H1 (cell line): ENCODE measurements at places on chromosomes 6 and 20.
A peak's percentile ranks its signal among the peaks of the same experiment; 100 is the strongest.

GRCh38 chr6:133701633-133702331 lies 187.1 kb upstream of the TCF21 start:
- no peak for DNase-seq

GRCh38 chr20:30486103-30486478 lies 771.4 kb upstream of the DEFB115 start:
- peak; percentile 26 for DNase-seq

- DNase-seq, result no peak
Observed at GRCh38 chr20:6164421-6165341, 41.9 kb upstream of the FERMT1 start.

DNA sequence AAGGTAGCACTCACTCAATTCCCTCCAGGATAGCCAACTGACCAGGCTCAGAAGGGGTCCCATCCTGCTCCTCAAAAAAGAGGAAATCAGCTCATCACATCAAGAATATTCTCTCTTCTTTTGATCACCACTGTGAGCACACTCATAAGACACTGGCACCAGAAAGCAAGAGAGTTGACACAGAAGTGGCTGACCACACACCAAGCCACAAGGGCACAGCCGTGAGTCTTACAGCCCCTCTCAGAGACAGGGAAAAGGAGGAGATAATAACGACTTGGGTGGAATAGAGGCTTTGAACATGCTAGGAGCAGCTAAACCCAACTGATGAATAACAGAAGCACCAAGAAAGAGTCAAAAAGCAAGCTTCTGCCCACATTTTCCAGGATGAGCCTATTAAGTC lies 249.1 kb upstream of the PREP start:
- no peak for DNase-seq

GRCh38 chr20:11686820-11687543 lies 230.7 kb upstream of the BTBD3 start:
- DNase-seq, result no peak

DNA sequence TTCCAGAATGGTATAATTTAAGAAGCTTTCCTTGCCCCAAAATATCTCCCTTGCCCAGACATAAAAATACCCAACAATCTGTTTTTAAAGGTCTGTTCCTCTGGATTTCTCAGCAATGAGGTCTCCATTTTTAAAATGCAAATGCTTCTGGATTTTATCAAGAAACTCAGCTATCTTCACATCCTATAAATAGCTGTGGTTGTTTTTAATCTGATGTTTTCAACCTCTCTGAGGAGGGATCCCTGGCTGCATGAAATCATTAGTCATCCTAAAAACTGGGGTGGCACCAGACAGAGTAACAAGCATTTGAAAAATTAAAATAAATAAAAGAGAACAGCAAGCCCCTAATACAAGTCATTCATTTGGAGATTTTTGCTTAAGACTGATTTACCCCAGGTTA lies 168.5 kb upstream of the ID4 start:
- DNase-seq, result no peak

- no peak for DNase-seq
Observed at GRCh38 chr6:33384581-33385020, 7.0 kb upstream of the KIFC1 start.

DNA sequence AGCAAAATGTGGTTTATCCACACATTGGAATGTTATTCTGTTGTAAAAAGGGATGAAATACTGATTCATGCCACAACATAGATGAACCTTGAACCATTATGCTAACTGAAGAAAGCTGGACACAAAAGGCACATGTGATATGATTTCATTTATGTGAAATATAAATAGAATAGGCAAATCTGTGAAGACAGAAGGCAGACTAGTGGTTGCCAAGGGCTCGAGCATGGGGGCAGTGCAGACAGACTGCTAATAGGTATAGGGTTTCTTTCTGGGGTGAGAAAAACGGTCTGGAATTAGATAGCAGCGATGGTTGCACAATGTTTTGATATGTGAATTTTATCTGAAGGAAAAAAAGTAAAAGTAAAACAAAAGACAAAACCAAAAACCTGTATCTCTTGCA lies 54.6 kb upstream of the FNDC1 start:
- DNase-seq, result no peak

DNA sequence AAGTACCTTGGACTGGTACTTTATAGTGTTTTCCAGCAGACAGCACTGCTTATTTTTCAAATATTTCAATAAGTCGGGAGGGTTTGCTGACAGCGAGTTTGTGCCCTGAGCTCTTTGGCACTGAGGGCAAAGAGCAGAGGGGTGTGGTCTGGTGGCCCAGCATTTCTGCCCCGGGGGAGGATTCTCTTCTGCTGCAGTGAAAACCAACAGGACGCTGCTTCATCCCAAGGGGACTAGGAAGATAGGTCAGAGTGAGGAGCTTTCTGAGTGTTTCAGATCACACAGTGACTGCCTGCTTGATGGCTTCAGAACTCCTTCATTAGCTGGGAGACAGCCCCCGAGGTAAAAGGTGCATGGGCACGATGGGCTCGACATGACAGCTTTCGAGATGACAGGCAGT lies 8.6 kb downstream of the ULBP2 start:
- peak; percentile 31 for DNase-seq

- DNase-seq, result no peak
Observed at GRCh38 chr6:151962246-151962846, 154.9 kb downstream of the ESR1 start.

- peak; percentile 68 for DNase-seq
Observed at GRCh38 chr6:26097268-26097875, 10.1 kb downstream of the HFE start.

DNA sequence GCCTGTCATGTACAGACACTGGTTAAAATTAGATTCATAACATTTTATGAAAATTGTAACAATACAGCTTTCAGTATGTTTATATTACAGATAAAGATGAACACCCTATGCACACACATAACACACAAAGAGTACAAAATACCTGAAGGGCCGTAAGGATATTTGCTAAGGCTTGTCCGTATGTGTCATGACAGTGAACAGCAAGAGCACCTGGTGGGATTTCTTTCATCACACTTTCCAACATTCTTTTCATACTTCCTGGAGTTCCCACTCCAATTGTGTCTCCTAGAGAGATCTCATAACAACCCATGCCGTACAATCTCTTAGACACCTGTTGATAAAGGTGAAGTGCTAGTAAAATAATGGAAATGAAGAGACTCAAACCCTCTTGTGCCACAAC lies 83.7 kb downstream of the HMGCLL1 start:
- DNase-seq, result no peak

- no peak for DNase-seq
Observed at GRCh38 chr6:138499303-138500018, at the start of gene NHSL1. TSS of gene NHSL1 (minus strand) at chr6:138499494. CDS start at chr6:138499290, 204 bp downstream.

DNA sequence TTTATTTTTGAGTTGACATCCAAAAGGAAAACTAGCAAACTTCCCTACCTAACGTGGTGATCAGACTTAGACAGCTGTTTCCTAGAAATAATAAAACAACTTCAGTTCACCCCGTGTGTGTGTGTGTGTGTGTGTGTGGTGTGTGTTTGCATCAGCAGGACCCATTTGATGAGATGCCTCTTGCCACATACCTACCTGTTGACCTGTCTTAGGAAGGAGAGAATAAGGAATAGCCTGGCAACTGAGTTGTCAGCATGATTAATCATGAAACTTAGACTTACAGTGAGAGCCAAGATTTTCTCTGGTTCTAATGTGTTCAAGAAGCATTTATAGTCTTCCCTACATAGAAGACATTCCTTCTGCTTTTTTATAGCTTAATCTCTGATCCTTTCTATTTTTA lies 16.1 kb upstream of the PBOV1 start:
- DNase-seq, result no peak

DNA sequence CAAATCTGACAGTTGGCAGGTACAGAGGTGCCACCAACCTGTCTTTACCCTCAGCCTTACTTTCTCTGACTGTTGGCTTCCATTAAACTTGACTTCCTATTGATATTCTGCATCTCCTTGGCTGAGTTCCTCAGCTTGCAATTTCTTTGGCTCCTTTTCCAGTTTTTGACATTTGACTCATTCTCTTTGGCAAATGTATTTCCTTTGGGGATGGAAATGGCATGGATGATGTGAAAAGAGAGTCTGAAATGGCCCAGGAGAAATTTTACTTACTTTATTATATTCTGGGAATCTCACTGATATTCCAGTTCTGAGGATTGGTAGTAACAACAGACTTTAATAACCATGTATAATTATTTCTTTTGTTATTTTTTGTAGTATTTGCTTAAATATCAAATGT lies 255.2 kb downstream of the CD109 start:
- no peak for DNase-seq

- DNase-seq, result no peak
Observed at GRCh38 chr6:119612911-119613381, 263.4 kb upstream of the MAN1A1 start.

DNA sequence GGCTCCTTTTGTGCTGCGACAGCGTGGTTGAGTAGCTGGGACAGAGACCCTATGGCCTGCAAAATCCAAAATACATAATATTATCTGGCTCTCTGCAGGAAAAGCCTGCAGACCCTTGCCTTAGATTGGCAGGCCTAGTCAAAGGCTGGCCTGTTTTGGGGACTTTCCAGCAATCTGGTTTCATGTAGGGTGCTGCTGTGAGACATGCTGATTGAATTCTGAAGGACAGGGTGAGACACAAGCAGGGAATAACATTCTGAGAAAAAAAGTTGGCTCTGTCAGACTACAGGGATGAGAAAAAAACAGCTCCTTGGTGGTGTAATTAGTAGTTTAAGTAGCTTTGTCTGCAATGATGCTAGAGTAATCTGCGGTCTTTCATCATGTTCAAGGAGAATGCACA lies 402.7 kb upstream of the AGPAT4 start:
- DNase-seq, result no peak

DNA sequence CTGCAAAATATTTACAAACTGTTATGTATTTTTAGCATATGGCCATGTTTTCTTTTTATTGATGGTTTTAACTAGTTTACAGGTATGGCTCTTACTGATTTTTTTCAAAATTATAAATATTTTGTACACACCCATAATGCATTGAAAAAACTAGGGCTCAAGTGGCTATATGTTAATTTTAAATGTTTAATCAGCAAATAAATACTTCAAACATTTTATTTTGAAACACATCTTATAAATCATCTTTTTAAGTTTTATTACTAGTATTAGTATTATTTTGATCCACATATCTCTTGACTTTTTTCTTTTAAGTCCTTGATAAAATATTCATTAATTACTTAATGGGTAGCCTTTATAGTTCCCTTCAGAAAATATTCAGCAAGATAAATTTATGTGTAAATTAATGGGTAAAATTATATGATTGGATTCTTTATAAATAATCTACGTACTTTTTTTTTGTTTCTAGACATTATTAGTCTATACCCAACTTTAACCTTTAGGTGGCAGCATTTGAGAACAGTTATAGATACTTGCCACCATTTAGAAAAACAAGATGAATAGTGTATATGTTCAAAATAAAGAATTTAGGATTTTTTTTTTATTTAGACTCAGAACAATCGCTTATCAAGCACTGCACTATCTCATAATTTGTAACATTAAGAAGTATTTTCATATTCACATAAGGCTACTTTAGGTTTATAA lies 241.9 kb downstream of the ADGRB3 start:
- no peak for DNase-seq

GRCh38 chr6:148470606-148471465 lies 128.2 kb downstream of the SASH1 start:
- peak; percentile 43 for DNase-seq

DNA sequence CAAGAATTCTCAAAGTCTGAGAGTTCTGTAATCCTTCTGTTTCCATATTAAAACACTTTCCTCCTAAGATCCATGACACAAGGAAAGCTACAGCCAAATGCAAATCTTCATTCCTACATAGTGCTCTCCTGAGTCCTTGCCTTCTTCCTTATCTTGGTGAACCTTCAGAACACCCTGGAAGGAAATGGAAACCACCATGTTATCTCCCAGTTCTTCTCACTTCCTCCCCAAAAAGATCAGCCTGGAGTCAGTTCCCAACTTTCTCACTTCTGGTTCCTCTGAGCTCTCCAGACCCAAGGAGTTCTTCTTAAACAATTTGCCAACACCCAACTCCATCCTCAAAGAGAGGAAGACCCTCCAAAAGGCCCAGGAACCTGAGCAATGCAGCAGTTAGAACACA lies 193.3 kb upstream of the CCN2 start:
- no peak for DNase-seq

DNA sequence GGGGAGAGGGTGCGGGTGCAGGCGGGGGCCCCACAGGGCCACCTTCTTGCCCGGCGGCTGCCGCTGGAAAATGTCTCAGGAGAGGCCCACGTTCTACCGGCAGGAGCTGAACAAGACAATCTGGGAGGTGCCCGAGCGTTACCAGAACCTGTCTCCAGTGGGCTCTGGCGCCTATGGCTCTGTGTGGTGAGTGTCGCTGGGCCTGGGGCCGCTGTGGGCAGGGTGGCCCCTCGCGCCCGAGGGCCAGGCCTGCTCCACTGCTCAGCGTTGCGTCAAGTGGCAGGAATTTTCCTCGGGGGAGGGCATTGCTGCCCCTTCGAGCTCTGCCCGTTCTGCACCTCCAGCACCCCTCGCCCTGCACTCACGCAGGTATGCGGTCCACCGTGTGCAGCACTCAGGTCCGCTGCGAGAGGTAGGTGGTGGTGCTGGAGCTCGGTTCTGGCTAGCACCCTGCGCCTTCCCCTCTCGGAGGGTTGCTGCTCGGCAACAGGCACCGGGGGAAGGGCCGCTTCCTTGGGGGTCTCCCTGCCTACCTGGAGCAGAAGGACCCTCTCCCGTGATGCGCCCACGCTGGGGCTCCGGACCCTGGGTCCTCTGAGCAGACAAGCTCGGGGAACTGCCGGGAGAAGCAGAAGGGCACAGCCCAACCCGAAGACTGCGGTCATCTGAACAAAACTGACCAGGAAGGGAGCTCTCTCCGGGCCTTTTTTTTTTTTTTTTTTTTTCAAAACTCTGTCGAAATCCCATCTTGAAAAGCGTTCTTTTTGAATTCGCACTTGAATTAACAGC lies 674 bp downstream of the MAPK14 start:
- peak; percentile 61 for DNase-seq

DNA sequence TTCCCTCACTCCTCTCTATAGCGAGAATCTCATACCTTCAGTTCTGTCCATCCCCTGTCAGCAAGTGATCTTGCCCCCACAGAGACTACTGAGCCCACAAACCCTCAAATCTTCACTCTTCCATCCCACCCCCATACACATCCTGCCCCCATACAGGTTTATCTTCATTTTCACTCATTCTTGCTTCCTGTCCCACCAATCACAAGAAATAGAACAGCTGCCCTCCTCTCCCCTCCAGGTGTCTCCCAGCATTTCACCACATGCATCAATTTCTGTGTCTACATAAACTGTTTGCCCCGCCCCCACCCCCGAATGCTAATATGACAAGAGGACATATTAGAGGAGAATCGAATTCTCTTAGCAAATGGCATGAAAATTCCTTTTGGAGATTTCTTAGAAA lies 54.9 kb upstream of the CARMIL1 start:
- DNase-seq, result no peak

GRCh38 chr6:16600026-16600425 lies 161.2 kb downstream of the ATXN1 start:
- no peak for DNase-seq

DNA sequence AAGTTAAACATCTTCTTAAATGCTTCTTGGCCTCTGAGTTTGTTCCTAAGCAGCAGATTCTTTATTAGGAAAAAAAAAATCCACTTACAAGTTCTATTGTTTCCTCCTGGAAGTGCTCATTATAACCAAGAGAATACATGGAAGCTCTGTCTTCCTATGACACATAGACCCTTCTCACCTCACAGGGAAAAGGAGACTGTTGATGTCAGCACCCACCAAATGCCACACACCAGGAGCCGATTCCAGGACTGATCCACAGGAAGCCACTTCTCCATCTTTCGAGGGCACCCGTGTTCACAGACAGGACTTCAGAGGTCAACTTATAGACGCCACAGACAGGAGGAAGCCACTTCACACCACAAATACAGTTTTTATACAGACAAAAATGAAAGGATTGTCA lies 13.4 kb upstream of the BNIP5 start:
- no peak for DNase-seq

- DNase-seq, result no peak
Observed at GRCh38 chr6:718345-718744, 25.4 kb upstream of the EXOC2 start.
